Chondrocyte (in vitro differentiated cells): ENCODE measurements at places on chromosomes 3 and 15. TPM values are rescaled to one million over a fixed set of nuclear protein-coding genes. Genes with fewer than 3 reads are reported as not detected.

ZNF660 gene
- total RNA-seq = 5.3 to 9.4 TPM (median 5.4 TPM) in 3 replicates

CHRM5 gene
- not detected in 3 replicates for total RNA-seq

DNA sequence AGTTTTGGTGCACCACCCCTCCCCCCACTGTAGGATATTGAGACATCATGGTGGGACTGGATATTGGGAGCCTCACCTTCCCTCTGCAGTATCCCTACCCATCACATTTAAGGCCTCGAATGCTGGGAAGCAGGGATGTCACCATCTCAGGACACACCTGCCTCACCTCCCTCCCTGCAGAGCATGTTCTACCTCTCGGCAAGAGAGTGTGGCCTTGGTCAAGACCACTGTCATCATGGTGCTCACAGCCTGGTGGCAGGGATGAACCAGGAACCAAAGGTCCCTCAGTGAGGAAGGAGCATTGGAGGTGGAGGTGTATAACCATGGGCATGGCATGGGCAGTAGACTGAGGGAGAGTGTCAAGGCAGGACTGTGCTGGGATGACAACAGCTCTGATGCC lies 104.8 kb downstream of the CORO2B start:
- no peak overlapping the region for H3K27ac ChIP-seq
- DNase-seq = no peak
- peaks cover 4% of the 10 kb centered on the region for H3K4me1 ChIP-seq
- no peak overlapping the region for H3K4me3 ChIP-seq
- H3K36me3 ChIP-seq = peaks cover 7% of the 10 kb centered on the region
- H3K27me3 ChIP-seq = no peaks in the 10 kb centered on the region

GRCh38 chr3:55686426-55687254 lies 199.5 kb upstream of the WNT5A start:
- H3K4me3 ChIP-seq = no peak overlapping the region
- no peak for DNase-seq
- peaks cover 2% of the 10 kb centered on the region for H3K27me3 ChIP-seq
- peaks cover 6% of the 10 kb centered on the region for H3K4me1 ChIP-seq
- H3K36me3 ChIP-seq = no peaks in the 10 kb centered on the region

GRCh38 chr15:69468241-69469121 lies 15.9 kb downstream of the RPLP1 start:
- no peak overlapping the region for H3K27ac ChIP-seq
- no peaks in the 10 kb centered on the region for H3K36me3 ChIP-seq
- H3K27me3 ChIP-seq = no peaks in the 10 kb centered on the region
- H3K4me1 ChIP-seq = peaks cover 5% of the 10 kb centered on the region
- DNase-seq = no peak
- no peak overlapping the region for H3K4me3 ChIP-seq

DNA sequence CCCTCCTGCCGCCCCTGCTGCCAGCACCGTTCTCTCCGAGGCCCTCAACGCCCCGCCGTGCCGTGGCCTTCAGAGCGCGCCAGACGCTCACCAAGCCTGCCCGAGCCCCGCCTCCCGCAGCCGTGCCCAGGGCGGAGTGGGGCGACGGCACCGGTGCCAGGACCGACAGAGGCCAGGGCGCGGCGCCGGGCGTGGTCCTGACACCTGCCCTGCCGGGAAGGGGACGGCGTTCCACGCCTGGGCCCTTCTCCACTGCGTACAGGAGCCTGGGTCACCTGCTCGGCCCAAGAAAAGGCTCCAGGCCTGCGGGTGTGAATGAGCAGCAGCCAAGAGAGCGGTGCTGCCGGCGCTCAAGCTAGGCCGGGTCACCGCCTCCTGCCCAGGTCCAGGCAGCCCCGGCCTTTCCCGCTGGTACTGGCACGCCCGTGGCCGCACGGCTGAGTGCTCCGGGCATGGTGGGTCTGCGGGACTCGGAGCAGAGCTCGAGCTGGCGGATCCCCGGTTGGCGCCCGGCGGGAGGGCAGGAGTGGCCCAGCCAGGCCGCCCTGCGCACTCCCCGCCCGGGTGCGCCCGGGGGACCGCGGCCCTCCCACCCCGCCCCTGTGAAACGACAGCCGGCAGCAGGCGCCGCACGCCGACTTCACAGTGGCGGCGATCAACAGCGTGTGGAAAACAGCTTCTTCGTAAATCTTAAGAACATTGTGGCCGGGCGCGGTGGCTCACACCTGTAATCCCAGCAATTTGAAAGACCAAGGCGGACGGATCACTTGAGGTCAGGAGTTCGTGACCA lies 4.2 kb downstream of the OCA2 start:
- H3K27me3 ChIP-seq = no peaks in the 10 kb centered on the region
- H3K4me3 ChIP-seq = peak overlapping the region; percentile 88

DNA sequence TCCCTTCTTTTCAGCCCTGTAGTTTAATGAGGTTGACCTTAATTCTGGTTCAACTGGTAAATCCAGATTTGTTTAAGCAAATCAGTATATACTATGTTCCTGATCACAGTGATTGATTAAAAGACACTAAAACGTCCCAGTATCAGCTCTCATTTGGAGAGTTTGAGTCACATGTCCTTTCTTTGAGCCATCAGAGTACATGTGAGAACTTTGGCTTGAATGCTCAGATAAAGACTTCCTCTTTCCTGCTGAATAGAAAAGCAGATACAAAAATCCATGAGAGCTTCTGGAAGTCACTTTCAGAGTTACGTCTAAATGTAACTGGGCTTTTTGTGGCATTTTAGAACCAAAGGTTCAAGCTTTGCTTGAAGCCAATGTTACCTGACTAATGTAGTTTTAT lies 341.8 kb upstream of the SATB1 start:
- no peaks in the 10 kb centered on the region for H3K4me1 ChIP-seq
- no peak overlapping the region for H3K27ac ChIP-seq
- no peak overlapping the region for H3K4me3 ChIP-seq

DNA sequence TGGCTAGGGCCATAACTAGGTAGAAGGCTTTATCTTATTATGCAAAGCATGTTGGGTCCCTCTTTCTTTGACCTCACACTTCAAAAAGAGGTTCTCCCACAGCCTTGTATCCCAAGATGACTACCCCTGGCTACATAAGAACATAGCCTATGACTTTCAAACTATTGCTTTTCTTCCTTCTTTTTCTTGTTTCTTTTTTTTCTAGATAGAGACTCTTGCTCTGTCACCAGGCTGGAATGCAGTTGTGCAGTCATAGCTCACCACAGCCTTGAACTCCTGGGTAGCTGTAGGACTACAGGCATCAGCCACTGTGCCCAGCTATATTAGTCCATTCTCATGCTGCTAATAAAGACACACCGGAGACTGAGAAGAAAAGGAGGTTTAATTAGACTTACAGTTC lies 47.2 kb downstream of the DIPK2A start:
- no peaks in the 10 kb centered on the region for H3K27me3 ChIP-seq
- H3K4me3 ChIP-seq = no peak overlapping the region
- peaks cover 21% of the 10 kb centered on the region for H3K4me1 ChIP-seq
- H3K36me3 ChIP-seq = peaks cover 2% of the 10 kb centered on the region
